ENCODE measurements at places on chromosomes 6 and 20.

- no peak for DNase-seq
These were observed 15.4 kb downstream of the ENPP3 start for GRCh38 chr6:131652472-131652871.

GRCh38 chr6:164216839-164217238 lies 802.3 kb downstream of the QKI start:
- DNase-seq: no peak

GRCh38 chr6:112603726-112604125 lies 256.6 kb downstream of the RFPL4B start:
- DNase-seq: no peak

GRCh38 chr6:163943607-163944385 lies 529.3 kb downstream of the QKI start:
- DNase-seq: peak; percentile 83
